ENCODE measurements at places on chromosomes 12 and 14.

DNA sequence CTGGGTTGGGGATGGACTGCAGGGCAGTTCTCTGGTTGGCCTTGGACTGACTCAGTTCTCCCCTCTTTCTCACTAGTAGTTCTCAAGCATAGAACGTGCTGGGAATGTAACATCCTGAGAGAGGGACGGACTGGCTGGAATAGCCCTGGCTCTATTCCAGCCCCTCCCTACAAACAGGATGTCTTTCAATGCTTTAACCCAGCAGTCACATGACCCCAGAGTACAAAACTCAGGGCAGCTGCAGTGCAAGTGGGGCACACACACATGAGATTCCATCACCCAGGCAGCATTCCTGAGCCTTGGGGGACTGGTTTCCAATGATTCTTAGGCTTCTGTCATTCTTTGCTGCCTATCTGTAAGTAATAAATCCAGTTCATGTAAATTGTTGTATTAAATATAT lies 1.6 kb upstream of the ACOT6 start:
- no peak for DNase-seq

GRCh38 chr12:106285982-106286381 lies 16.6 kb upstream of the TCP11L2 start:
- no peak for DNase-seq

GRCh38 chr14:56817396-56817921 lies 7.2 kb upstream of the OTX2 start:
- no peak for DNase-seq

DNA sequence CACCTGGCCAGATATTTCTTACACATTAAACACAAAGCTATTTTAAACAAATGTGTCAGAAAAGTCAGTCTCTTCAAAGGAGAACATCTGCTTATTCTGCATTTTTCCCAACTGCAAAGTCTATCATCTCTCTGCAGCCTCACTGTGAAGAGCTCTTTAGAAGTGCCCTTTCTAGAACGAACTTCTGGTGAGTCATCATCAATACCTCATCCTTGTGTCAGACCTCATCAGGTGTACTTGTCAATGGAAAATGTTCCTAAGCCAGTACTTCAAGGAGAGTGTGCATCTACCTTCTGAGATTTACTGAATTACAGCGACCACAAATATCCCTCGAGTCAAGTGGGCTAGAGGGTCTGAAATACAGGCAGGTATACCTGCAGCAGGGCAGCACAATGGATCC lies 457.3 kb downstream of the LRIG3 start:
- no peak for DNase-seq

DNA sequence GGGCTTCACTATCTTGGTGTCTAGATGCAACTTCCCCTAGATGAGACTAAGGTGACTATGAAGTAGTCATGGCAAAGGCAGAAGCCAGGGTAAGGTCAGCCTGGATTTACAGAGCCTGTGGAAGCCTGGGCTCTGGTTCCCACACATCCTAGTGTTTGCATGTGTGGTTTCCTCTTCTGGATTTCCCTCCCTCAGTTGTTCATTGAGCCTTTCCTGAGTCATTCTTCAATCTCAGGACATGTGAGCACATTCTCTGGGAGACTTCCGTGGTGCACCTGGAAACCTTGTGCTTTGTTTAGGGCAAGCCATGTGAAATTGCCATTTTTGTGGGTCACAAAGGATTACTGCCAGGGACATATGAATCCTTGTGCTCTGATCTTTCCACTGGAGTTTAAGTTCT lies 236.6 kb downstream of the C12orf75 start:
- DNase-seq = no peak

DNA sequence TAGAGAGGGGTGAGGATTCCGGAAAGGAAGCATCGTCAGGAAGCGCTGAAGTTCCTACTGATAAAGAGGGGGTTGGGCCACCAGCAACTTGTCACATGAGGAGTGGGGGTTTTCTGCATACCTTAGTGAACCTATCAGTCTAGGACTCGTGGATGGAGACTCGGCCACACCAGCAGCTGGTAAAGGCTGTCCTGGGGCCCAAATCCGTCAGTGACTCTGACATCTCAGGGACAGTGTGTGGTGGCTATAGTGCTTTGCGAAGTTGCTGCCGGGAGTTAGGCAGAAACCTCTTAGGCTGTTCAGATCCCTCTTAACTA lies 16.4 kb downstream of the RNASE2 start:
- no peak for DNase-seq

DNA sequence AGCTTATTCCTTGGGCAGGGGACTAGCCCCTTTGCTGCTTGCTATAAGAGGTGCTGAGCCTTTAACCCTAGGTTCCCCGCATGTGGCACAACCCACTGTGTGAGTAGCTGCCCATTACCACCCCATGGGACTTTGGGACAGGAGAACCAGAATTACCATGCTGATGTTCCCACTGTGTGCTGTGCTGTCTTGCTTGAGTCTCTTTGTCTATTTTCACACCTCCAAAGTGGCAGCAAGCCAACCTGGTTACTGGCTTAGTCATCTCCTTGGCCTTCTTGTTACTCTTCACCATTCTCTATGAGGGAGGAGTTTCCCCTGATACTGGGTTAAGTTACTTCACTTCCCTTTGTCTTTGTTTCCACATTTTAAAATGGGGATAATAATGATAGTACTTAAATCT lies 73.4 kb upstream of the ETV6 start:
- DNase-seq = no peak

DNA sequence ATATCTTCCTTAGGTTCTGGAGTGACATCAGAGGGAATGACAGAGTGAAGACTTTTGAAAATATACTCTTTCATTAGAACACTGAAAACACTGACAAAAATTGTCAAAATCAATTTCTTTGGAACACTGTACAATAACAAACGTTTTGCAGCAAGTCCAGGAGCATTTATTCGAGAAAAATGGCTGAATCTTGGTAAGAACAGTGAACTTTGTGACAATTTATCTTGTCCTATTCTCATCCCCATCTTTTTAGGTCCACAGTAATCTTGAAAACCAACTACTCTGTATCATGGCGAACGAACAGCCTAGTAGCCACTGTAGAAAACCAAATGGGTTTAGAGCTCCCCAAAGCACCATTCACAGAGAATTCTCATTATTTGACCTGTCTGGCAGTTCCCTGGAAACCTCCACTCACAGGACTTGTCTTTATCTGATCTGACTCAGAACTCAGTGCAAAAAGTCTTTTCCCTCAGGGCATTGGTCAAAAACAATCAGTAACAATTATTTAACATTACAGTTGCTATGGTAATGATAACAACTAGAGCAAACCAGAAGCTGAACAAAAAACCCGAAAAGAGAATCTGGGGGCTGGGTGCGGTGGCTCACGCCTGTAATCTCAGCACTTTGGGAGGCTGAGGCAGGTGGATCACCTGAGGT lies 20.3 kb upstream of the PPP2R5E start:
- no peak for DNase-seq

DNA sequence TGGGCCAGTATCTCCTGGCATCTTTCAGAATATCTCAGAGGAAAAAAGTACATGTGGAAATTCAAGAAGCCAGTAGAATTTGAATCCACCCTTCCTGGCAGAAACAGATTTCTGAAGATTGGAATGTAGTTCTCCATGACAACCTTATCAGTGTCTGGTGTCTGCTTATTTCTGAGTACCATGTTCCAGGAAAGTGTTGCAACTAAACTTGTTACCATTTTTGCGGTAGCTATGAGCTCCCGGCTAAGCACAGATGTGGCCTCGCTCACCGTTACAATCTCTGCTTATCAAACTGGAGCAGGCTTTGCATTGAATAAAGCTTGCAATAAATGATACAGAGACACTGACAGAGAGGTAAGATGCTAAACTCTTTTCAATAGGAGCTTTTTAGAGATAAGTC lies 13.0 kb upstream of the ITPR2 start:
- DNase-seq = no peak

DNA sequence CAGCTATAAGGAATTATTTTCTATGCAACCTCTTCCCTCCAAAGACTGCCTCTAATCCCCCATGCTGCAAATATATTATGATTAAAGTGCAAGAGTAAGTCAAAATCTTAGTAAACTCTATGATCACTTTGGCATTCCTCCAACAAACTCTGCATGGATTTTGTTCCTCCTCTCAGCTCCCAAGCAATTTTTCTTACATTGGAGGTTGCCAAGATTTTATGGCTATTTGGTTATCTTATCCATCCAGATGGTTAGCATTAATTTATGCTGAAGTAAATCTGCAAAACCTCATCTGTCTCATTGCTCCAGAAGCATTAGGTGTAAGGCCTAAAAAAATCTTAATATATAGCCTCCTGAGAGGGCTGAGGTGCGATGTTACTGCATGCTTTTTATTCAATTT lies 228.1 kb downstream of the CHST11 start:
- DNase-seq = no peak

DNA sequence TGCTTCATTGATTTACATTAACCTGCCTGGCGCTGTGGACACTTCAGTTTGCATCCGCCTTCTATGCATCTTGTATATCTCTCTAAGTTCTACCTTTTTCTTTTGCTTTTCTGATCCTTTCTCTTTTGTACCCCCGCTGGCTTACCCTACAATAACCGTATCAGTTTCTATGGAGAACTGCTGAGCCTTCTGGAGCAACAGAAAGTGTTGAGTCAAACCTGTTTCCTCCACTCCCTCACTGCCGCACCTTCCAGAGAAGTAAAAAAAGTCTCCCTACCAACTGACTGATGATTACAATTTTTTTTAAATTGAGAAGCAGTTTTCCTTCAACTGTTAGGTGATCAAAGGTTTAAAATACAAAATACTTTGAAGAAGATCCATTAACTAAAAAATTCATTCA lies 17.4 kb downstream of the EXD2 start:
- DNase-seq = no peak

GRCh38 chr14:96098999-96099335 lies 59.8 kb downstream of the C14orf132 start:
- no peak for DNase-seq

DNA sequence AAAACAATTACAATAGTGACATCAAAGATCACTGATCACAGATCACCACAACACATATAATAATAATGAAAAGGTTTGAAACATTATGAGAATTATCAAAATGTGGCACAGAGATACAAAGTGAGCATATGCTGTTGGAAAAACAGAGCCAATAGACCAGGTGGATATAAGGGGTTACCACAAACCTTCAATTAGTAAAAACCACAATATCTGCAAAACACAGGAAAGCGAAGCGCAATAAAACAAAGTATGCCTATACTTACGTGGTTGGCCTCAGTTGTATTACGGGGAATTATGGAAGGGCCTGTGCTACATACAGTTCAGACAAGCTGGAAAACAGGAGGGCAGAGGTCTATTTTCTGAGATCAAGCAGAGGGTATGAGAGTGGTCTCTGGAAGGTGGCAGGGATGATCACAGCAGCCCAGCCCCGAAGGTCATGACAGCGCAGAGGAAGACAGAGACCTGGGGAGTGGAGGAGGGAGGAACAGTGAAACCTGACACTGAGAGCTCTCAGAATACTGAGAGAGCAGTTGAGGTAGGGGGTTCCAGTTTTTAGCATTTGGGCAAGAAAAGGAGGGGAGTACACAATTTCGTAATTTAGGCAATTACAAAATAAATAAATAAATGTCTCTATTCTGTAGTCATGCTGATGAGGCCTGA lies 41.3 kb downstream of the IFNG start:
- no peak for DNase-seq

DNA sequence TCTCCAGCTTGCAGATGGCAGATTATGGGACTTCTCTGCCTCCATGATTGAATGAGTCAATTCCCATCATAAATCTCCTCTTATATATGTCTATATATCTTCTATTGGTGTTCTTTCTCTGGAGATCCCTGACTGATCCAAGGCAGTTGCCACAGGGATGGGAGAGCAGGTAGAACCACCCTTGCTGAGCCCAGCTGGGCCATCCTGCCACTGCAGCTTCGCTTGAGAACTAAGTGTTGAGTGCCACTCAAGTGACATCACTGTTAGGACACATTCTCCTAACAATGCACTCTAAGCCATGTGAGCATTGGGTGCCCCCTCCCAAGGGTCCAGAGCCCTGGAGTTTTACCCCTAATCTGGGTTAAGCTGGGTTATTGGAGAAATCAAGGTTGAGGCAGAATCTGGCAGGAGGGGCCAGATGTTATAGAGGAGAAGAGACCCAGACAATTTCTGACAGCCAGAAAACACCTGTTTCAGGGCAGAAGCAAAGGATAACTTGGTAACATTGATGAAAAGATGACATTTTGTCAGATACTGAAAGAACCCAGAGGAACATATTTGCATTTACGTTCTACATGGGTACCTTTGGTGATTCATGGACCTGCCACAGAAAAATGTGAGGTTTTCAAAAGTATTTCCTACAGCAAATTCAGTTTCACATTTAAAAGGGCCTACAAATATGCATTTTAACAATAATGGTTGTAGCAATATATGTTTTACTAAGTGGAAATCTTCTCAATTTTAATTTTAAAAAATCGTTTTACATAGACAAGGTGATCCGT lies 57.2 kb upstream of the MAX start:
- no peak for DNase-seq

GRCh38 chr12:91651728-91652127 lies 469.1 kb upstream of the DCN start:
- DNase-seq = no peak

DNA sequence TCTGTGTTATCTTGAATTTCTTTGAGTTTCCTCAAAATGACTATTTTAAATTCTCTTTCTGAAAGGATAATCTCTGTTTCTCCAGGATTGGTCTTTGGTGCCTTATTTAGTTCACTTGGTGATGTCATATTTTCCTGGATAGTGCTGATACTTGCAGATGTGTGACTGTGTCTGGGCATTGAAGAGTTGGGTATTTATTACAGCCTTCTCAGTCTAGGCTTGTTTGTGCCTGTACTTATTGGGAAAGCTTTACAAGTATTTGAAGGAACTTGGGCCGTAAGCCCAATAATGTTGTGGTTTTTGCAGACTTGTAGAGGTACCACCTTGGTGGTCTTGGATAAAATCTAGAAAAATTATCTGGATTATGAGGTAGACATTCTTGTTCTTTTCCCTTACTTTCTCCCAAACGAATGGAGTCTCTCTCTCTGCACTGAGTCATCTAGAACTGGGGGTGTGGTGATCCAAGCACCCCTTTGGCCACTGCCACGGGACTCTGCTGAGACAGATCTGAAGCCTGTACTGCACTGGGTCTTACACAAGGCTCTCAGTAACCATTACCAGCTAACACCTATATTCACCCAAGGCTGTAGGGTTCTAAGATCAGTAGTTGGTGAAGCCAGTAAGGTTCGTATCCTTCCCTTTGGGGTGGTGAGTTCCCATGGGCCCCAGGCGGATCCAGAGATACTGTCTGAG lies 703.7 kb upstream of the MGAT4C start:
- DNase-seq = no peak

GRCh38 chr12:71220260-71220659 lies 62.5 kb upstream of the TSPAN8 start:
- no peak for DNase-seq

GRCh38 chr14:32150392-32150791 lies 51.5 kb upstream of the RNU6-7 start:
- DNase-seq = no peak

- no peak for DNase-seq
These were observed 130.4 kb downstream of the GRIP1 start for GRCh38 chr12:66548338-66549049.

- DNase-seq = no peak
These were observed 43.9 kb downstream of the MVK start for GRCh38 chr12:109617491-109617890.

GRCh38 chr12:118830296-118830695 lies 151.0 kb upstream of the SRRM4 start:
- no peak for DNase-seq

Data from left colon (tissue), 2 donors.